ENCODE measurements at places on chromosomes 6 and 20.
A peak's percentile ranks its signal among the peaks of the same experiment; 100 is the strongest.

- DNase-seq, result no peak
Observed at GRCh38 chr20:11445161-11445560, 472.5 kb upstream of the BTBD3 start.

DNA sequence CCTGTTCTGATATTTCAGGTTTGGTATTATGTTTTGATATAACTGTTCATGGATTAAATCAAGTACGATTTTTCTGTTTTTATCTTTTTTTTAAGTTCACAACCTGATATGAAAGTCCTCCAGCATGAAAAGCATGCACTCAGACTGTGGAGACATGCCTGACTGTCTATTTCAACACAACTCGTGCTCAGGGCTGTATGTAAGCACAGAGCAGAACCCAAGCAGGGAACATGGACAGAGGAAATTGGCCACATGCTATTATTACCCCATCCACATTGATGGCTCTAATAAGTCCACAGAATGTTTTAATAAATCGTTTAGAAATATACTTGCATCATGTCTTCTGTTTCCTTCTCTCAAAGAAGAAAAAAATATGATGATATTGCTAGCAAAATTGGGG lies 730.4 kb downstream of the C6orf118 start:
- DNase-seq, result no peak

DNA sequence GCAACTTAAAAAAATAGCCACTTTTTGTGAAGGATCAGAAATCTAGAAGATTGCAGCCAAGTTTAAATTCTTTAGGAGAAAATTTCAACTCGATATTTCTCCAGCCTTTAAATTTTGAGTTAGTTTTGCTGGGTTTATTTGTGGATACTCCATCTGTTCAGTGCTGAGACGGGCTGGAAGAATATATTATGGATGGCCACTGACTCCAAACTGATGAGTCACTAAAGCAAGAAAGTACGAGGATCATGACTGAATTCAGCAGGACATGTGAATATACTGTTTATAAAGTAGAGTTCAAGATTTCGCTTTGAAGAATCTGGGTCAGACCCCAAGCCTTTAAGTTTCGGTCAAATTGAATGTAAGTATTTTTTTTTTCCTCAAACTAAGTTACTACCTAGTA lies 199.5 kb downstream of the ADGRB3 start:
- DNase-seq, result peak; percentile 29

GRCh38 chr20:63216849-63217471 lies 1.0 kb upstream of the YTHDF1 start:
- DNase-seq, result no peak

GRCh38 chr6:74912234-74912633 lies 293.6 kb downstream of the COL12A1 start:
- DNase-seq, result no peak

DNA sequence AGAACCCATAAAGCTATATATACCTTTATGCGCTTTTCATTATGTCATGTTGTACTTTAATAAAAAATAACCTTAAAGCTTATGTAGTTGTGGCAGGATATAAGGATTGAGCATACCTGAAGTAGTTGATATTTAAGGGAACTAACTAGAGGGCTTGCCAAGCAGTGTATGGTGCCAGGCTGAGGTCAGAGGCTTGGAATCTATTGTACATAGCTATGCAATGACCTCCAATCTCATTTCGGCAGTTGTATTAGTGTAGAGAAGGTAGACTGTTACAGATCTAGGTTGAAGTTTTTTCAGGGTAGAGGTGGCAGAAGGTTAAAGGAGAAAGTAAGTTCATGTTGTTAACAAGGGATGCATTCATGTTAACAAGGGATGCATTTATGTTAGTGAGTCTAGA lies 397.7 kb upstream of the HS3ST5 start:
- DNase-seq, result peak; percentile 3

GRCh38 chr6:154223296-154223695 lies 133.3 kb downstream of the IPCEF1 start:
- DNase-seq, result no peak

DNA sequence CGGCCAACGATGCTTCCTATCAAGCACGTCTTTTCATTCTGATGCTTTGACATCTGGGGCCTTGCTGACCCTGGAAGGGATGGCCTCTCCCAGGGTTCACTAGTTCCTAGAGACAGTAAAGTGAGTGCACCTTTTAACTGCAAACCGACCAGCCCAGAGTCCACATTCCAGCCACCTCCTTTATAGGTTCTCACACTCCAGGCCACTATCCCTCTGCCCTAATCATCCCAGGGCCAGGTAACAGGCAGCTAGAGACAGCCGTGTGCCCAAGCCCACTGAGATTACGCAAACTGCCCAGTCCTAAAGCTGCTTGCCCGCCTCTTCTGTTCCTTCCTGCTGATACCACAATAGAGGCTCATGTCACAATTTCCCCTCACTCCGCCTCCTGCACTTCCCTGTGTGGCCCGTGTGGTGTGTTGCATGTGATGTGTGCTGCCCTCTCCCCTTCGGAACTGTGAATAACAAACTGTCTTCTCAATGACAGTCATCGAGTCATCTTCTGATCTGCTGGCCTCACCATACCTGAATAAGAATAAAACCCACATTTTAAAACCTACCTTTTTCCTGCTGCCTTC lies 123.7 kb upstream of the EXOC2 start:
- DNase-seq, result no peak

- peak; percentile 50 for DNase-seq
Observed at GRCh38 chr6:10146715-10147451, 268.0 kb downstream of the TFAP2A start.

GRCh38 chr20:36984257-36984638 lies 32.7 kb upstream of the SAMHD1 start:
- DNase-seq, result no peak

DNA sequence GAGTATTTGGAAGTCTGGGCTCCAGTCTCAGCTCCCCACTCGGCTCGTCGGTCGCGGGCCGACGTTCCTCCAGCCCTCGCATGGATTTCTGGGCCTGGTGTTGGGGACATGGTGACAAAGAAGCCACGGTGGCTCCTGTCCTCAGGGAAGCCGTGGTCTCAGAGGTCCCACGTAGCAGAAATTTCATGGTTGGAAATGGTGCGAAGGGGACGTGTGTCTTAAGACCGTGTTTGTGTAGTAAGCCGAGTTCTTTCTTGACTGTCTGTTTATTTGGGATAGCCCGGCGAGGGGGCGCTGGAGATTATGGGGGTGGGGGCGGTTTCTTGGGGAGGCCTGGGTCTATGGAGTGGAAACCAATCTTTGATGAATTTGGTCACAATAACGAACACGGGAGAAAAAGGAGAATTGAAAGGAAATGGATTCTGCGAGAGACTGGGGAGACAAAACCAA lies 23.5 kb upstream of the MAP3K7 start:
- no peak for DNase-seq

GRCh38 chr20:38387953-38388352 lies 41.7 kb downstream of the LBP start:
- DNase-seq, result no peak

GRCh38 chr20:58891086-58891717 lies 38.7 kb downstream of the GNAS start:
- DNase-seq, result peak; percentile 7

- no peak for DNase-seq
Observed at GRCh38 chr6:115914098-115914497, 146.6 kb downstream of the FRK start.

GRCh38 chr20:40741507-40742106 lies 52.6 kb upstream of the MAFB start:
- DNase-seq, result peak; percentile 36

- no peak for DNase-seq
Observed at GRCh38 chr6:16148498-16148897, 19.6 kb downstream of the MYLIP start.

- DNase-seq, result no peak
Observed at GRCh38 chr6:396126-396520, 4.6 kb downstream of the IRF4 start.

GRCh38 chr6:135145063-135145800 lies 35.9 kb upstream of the MYB start:
- DNase-seq, result peak; percentile 16

DNA sequence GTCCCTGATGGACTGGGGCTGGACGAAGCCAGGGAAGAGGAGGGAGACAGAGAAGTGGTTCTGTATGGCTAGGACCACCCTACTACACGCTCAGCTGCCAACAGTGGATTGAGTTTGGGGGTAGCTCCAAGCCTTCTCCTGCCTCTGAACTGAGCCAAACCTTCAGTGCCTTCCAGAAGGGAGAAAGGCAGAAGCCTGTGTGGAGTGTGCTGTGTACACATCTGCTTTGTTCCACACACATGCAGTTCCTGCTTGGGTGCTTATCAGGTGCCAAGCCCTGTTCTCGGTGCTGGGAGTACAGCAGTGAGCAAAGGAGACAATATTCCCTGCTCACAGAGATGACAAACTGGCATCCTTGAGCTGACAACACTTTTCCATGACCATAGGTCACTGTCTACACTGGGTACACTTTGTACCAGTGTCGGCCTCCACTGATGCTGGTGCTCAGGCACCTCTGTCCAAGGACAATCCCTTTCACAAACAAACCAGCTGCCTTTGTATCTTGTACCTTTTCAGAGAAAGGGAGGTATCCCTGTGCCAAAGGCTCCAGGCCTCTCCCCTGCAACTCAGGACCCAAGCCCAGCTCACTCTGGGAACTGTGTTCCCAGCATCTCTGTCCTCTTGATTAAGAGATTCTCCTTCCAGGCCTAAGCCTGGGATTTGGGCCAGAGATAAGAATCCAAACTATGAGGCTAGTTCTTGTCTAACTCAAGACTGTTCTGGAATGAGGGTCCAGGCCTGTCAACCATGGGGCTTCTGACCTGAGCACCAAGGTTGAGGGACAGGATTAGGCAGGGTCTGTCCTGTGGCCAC lies 11.3 kb upstream of the RBCK1 start:
- no peak for DNase-seq

DNA sequence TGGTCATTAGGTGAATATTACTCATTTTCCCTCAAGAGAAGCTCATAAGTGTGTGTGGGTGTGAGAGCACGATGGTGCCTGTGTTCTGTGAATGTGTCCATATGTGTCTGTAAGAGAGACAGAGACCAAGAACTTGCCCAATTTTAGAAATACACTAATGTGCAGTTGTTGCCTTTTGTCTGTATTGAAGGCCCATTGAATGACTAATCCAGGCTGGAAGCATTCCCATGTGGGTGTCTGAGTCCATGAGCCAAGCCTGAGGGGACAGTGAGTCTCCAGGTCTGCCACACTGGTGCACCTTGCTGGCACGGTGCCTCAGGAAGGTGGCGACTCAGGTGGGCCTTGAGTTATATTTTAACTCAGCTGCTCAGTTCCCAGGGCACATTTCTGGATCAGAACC lies 25.5 kb upstream of the ASXL1 start:
- peak; percentile 43 for DNase-seq

GRCh38 chr6:25175681-25176080 lies 103.5 kb upstream of the CARMIL1 start:
- DNase-seq, result no peak

DNA sequence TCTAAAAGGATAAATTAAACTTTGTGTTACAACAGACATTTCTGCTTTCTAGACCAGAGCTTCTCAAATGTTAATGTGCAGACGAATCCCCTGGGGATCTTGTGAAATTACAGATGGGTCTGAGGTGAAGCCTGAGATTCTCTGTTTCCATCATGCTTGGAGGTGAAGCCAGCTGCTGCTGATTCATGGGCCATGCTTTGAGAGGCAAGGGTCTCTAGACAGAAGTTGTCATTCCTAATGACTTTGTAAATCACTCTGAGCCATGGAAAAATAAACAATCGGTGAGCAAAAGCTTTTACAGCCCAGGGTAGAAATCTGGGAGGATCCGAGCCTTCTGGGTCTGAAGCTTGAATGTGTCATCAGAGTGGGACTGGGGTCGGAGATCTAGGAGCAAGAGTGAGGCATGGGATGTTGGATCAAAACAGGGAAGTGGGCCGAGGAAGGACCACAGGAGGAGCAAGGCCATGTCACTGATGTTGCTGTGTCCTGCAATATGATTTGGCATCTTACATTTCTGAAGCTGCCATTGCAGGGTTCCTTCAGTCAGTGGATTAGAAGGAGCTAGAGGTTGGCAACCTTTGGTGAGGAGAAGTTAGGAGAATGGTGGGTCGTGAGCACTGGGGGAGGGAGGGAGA lies 77.3 kb downstream of the TRMT11 start:
- no peak for DNase-seq

DNA sequence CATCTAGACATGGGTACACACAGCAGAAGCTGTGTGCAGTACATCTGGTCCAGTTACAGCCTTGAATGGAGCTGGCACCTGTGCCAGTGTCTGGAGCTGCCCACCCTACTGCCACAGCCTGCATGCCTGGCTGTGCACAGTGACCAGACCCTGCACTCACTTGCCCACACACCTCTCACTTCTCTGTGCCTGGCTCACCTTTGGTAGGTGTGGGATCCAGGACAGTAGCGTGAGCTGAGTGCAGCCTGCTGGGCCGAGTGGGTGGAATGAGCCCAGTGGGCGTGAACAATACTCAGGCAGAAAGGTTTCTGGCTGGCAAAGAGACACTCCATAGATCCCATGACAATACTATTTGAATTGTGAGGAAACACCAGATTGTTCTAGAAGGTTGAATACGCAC lies 839.5 kb upstream of the FLRT3 start:
- DNase-seq, result no peak

DNA sequence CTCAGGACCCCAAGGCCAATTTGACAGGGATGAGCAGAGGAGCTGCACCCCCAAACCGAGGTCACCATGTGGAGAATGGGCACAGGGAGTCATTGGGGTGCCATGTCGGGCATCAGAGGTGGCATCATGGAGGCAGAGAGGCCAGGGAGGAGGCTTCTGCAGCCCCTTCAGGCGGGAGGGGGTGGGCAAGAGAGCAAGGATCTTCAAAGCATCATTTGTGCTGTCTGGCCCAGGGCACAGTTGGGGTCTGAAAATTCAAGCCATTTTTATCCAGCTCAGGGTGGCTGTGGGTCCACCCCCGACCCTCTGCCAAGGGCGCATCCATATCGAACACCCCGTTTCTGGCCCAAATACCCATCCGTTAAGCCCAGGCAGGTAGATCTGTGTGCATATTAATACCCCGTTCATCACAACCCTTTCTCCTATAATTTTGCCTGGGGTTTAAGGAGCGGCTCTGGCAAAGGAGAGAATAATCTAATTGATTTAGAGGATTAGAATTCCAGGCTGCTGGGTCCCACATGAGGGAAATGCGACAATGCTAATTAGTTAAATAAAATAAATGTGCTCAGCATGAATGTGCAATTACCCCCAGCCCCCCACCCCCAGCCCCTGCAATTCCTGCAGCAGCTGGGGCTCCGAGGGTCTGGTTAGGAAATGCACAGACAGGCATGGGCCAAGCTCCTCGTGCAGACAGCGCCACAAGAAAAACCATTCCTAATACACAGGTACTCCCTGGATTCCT lies 31.9 kb downstream of the VSTM2L start:
- no peak for DNase-seq

- DNase-seq, result peak; percentile 59
Observed at GRCh38 chr20:55252521-55252920, 752.8 kb downstream of the CBLN4 start.

- DNase-seq, result no peak
Observed at GRCh38 chr6:100404051-100404450, 60.7 kb downstream of the SIM1 start.

Data from HT1080 (cell line).